Fibroblast of the aortic adventitia (primary cell): ENCODE measurements at places on chromosomes 5 and 9.

DNA sequence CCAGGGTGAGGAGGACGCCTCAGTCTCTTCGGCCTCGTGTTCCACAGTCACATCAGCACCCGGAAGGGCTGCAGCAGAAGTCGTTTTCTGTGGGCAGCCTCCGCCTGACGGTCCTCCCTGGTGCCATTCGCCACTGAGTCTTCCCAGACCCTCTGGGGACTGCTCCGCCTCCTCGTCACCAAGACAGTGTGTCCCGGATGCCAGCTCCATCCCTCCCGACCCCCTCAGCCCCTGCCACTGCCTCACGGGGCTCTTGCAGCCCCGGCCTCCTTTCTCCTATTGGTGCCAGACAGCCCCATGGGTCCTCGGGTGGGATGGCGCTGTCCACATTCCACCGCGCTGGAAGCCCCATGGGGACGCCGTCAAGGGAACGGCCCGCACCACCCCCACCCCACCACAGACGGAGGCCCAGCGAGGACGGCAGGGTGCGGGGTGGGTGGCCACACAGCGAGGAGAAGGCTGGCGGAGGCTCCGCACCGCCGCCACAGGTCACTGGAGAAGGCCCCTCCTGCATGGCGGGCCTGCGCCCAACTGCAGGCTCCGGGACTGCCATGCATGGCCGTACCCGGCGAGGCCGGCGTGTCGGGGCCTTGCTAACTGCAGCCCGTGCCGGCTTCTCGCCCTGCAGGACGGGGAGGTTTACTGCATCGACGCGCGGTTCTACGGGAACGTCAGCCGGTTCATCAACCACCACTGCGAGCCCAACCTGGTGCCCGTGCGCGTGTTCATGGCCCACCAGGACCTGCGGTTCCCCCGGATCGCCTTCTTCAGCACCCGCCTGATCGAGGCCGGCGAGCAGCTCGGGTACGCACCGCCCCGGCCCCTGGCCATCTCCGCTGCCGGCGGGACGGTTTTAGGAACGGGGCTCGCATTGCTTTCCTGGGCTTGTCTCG, 43.6 kb upstream of the CACNA1B start:
- no peak for DNase-seq

GRCh38 chr9:133121198-133121914, at the start of gene RALGDS:
Gene RALGDS, minus strand, starts transcription at chr9:133121240. Its CDS starts 86 bp downstream, at chr9:133121154.
- peak; percentile 66 for DNase-seq

DNA sequence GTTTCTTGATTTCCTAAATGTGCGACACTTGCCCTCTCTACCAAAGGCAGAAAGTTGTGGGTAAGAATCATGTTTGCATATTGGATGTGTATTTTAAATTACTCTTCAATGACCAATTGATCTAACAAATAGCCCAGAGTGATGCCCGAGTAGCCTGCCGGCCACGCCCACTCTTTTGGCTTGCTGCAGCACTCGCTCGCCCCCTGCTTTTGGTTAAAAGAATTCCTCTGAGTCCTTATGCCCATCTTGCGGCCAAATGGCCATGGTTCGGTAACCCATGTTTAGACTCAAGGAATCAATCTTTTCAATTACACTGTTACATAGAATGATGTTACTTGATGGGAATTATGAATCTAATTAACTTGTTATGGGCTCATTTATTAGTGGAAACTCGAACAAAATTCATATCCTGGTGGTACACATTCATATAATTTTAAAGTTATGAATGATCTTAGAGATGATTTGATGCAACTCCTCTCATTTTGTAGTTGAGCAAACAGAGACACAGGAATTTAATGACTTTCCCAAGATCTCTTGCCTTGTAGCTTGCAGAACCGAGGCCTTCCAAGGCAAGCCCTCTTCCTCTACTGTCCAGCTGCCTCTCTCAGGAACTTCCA, 36.5 kb downstream of the PPIC start:
- peak; percentile 48 for DNase-seq

DNA sequence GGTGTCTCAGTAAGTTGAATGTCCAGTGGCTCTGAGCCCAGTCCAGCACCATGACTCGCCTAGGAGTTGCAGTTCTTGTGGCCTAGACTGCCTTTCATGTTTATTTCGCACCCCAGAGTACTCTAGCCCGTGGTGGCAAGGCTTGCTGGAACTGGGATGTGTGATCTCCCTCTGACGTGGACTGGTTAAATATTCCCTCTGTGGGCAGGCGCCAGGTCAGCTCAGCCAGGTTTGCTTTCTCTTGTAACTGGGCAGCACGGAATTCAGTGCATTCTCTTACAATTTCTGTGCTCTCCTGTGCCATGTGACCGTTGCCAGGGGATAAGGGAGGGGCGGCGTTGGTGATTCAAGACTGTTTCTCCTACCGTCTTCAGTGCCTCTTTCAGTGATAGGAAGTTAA, 270.8 kb downstream of the KDM4C start:
- no peak for DNase-seq

DNA sequence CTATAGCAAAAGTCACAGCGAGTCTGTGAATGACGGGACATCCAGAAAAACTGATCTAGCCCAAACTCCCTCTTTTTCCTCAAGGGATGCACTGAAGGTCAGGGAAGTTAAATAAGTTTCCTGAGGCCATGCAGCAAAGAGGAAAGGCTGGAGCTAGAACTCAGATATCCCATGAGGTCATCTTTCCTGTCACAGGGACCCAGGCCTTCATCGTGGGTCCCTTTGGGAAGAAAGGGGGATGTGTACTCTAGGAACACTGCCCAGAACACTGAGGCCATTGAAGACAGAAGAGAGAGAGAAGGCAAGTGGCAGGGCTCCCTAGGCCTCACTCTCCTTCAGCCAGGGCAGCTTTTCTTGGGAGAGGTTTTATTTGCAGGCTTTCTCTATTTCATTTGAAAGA, 182.0 kb downstream of the EBF1 start:
- no peak for DNase-seq

- DNase-seq: no peak
These were observed 10.4 kb upstream of the CMBL start for GRCh38 chr5:10317825-10318682.

- no peak for DNase-seq
These were observed 162.1 kb downstream of the TENT4A start for GRCh38 chr5:6875376-6875775.

DNA sequence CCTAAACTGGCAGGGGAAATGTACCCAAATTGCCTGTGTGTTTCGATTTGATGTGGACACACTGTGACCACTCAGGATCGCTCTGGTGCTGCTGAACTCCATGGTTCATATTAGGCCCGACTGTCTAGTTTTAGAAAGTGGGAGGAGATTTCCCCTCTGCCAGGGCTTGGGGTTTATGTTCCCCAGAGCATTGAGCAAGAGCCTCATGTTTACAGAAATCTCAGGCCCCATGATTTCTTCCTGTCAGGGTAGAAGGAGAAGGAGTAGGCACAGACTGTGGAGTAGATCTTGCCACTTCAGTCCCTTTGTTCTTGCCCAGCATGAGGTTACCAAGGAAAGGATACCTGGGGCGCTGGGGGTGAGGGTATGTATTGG, 40.8 kb upstream of the GLRX start:
- peak; percentile 83 for DNase-seq

- peak; percentile 44 for DNase-seq
These were observed 597 bp upstream of the TMEM250 start for GRCh38 chr9:136119061-136119882.

DNA sequence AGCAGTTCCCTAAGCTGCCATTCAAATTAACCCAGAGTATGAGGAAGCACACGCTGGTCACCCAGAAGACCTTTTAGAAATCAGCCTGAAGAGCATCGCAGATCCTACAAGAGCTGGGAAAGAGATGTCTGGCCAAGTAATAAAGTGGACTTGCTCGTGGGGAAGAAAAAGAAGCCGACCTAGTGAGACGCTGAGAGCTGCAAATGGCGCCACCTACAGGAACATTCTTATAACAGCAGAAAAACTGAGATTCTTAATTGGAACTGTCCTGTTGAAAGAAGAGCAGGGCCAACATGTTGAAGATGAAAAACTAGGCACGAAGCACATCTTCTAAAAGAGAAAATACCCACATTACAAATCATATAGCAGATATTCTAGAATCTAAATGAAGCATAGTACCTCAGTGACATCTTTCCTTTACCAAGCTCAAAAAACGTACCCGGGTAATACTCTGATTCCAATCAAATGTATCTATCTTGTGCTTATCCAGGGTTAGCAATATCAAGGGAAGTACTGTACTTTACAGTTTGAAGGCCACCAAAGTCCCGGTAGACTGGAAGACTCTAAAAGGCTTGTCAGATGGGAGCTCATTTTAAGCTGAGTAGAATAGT, 3.9 kb upstream of the GNAQ start:
- peak; percentile 93 for DNase-seq

GRCh38 chr5:82639393-82640144, 361.4 kb upstream of the RPS23 start:
- peak; percentile 71 for DNase-seq

- DNase-seq: no peak
These were observed 38.4 kb downstream of the TLE4 start for GRCh38 chr9:79610019-79610631.

GRCh38 chr5:34804913-34805312, 34.1 kb upstream of the TTC23L start:
- no peak for DNase-seq
